ENCODE measurements at places on chromosomes 12 and 14.

- DNase-seq: no peak
Observed at GRCh38 chr12:99005601-99006000, 360.5 kb downstream of the APAF1 start.

DNA sequence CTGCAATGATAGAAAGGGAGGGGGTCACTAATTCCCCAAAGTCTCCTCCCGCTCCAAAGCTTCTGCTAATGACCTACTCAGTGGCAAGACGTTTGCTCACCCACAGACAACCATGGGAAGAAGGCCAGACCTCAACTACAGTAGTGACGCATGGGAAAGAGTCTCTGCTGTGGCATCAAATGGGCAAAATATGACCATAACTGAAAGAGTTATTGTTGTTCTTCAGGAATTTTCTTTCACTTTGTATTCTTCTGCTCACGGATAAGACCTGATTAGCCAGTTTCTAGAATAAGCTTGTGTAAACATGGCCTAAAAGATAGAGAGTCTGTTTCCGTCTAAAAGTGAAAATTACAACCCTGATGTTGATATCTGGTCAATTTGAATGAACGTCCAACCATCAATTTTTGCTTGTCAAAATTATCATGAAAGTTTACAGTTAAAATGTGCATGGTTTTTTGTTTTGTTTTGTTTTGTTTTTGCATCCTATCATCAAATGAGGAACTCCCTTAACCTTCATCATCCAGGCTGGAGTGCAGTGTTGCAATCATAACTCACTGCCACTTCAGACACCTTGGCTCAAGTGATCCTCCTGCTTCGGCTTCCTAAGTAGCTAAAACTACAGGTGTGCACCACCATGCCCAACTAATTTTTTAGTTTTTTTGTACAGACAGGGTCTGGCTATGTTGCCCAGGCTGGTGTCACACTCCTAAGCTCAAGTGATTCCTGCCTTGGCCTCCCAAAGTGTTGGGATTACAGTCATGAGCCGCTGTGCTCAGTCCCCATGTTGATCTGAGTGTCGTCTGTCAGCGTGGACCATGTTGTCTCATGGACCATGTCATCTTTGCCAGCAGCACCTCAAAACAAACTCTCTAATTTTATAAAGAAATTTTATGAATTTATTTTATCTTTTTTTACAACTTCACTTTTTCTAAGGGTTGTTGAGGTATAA, 7.0 kb downstream of the KRT6B start:
- no peak for DNase-seq

DNA sequence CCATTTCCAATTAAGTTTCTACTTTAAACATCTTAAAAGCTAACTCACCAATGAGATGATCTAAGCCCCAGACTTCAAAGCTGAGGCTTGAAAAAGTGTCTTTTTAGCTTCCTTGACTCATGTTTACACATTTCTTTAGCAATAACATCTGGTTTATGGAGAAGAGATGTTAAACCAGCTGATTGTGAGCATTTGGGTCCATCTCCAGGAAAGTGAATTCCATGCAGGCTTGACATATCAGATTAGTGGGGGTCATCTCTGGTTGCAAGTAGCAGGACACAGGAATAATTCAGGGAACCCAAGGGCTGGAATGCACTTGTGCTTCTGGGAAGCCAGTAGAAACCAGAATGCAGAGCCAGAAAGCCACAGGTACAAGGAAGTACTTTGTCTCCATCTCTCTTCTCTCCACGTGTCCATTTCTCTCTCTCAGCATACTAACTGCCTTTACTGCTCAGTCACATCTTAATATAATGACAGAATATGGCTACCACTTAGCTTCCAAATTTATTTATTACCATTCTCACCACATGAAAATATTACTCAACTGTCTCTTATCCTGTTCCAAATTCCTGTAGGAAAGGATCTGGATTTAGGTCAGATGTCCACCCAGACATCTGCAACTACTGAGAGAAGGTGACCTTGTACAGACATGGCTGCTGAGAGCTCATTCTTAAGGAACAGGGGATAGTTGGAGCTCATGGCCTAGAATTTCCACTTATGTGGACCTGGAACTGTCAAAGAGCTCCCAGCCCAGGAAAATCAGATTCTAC, 104.4 kb downstream of the SCN8A start:
- no peak for DNase-seq

DNA sequence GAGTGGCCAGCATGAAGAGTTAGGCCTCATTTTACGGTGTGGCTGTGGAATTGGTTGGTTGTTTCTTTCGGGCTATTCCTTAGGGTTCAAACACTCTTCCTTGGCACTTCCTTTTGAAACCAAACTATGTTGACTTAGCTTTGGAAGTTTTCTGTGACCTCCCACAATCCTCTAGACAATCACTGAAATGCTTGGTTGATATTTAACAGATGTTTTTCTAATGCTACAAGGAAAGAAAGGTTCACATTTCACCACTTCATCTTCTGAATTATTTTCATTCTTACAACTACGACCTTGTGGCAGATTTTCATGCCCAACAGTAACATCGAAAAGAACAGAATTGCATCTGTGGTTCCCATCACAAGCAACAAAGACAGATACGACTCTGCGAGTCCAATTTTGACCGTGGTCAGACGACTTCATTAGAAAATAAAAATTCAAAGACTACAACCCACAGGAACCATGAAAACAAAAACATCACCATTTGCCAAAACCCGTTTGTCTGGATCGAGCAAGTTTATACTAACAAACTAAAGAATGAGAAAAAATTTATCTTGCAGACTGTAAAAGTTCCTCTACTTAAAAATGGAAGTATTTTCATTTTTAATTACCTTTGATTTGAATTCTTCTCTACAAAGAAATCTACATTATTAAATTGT, 16.9 kb downstream of the PRKAB1 start:
- no peak for DNase-seq

DNA sequence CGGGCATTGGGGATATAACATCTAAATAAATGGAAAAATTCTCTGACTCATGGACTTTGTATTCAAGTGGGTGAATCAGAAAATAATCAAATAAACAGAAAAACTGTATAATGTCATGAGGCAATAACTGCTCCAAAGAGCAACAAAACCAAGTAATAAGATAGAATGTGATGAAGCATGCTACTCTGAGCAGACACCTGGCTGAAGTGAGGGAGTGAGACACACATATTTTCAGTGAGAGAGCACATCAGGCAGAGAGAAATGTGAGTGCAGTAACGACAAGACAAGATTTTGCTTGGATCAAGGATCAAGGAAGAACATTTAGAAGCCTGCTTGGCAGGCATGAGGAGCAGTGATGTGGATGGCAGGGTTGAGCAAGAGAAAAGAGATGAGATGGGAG, 75.8 kb upstream of the CCDC91 start:
- no peak for DNase-seq

- DNase-seq: no peak
Observed at GRCh38 chr14:81341370-81341769, 58.8 kb downstream of the STON2 start.

- DNase-seq: peak; percentile 6
Observed at GRCh38 chr12:3041558-3042164, 35.5 kb upstream of the TSPAN9 start.

DNA sequence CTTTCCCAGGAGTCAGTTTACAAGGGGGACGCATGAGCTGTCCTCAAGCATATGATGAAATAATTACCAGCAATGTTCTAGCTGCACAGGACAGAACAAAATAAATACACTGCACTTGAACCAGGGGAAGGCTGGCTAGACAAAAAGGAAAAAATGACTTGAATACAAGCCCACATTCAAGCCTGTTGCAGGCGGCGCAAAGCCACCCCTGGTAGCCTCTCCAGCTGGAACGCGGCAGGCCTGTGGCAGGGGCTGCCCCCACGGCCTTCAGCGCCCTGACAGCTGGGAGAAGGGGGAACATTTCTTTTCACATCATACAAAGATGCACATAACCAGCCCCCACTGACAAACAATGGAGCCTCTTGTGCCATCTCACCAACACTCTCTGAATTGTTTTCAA, 57.1 kb downstream of the TRAFD1 start:
- no peak for DNase-seq

- no peak for DNase-seq
Observed at GRCh38 chr12:25293653-25294052, 42.9 kb upstream of the KRAS start.

DNA sequence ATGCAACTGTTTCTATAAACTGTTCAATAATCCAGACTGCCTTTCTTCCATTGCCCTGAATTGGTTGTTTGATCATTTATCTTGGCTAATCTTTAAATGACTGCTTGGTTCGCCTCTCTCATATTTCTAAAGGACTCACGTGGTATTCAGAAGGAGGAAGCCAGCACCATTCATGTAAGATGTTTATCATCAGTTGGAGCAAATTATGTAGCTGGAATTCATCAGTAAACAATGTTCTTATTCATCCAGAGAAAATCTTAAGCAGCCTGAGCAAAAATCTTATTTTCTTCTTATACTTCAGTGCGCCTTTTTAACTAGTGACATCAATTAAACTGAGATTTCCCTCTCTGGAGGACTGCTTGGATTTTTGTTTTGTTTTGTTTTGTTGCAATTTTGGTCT, 538.7 kb upstream of the TMEM132C start:
- DNase-seq: no peak

DNA sequence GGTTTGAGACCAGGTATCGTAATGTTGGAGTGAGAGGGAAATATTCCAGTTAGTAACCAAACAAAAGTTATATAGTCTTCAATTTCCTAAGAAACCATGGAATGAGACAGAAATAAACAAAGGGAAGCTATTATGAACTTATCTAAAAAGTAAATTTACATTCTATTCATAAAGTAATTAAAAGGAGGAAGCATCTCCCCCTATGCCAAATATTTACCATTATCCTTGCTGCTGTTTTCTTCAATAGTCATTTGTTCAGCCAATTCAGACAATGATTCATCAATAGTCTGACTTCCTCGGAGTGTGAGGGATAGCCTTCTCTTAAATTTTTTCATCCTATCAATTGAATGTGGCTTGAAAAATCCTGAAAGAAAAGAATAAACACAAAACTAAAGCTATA, 65.7 kb downstream of the CDK17 start:
- no peak for DNase-seq

GRCh38 chr12:16622338-16622737, 16.4 kb upstream of the LMO3 start:
- DNase-seq: no peak

GRCh38 chr14:49303946-49304516, 282.1 kb downstream of the RPS29 start:
- no peak for DNase-seq

DNA sequence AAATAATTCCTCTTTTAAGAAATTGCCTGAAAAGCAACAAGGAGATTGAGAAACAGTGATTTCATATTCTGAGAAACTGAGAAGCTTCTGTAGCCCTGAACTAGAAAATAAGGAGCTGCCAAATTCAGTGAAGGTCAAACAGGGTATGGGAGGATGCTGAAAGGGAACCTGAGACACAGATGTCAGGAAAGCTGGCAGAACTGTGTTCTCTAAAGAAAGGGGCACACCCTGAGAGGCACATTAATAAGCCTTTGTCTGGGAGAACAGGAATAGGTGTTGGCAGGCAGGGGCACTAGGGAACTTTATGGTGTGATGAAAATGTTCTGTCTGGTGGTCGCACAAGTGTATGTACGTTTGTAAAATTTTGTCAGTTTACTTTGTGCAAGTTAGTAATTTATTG, 29.6 kb downstream of the VRK1 start:
- no peak for DNase-seq

- DNase-seq: no peak
Observed at GRCh38 chr12:79415746-79416435, 274.9 kb downstream of the PAWR start.

DNA sequence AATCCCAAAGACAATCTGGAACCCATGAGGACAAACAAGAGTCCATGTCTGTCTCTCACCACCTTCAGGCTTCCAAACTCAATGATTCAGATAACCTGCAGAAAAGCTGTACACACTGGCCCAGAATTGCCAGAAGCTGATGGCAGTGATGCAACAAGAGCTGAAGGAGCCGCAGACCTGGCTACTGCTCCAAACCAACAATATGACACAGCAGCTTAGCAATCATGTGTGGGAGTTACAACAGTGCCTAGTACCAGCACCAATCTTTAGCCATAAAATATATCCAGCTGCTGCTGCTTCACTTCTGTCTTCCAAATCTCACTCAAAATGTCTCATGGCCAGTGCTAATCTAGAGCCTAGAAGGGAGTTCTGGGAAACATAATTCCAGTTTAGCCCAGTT, 22.0 kb downstream of the RPS6KA5 start:
- DNase-seq: no peak

- no peak for DNase-seq
Observed at GRCh38 chr12:63917864-63918799, 73.6 kb downstream of the SRGAP1 start.

DNA sequence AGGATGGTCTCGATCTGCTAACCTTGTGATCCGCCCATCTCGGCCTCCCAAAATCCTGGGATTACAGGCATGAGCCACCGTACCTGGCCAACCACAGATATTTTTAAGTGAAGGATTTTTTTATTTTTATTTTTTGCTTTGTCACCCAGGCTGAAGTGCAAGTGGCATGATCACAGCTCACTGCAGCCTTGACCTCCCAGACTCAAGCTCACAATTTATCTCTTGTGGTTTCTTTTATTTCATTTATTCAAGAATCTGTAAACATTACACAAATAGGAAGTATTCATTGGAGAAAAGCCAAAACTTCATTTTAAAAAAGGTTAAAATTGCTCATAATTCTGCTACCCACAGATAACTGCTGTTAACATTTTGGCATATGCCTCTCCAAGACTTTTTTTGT, 13.3 kb downstream of the MOAP1 start:
- no peak for DNase-seq

GRCh38 chr12:25957793-25958427, 572 bp upstream of the RASSF8 start:
- DNase-seq: no peak
